ENCODE measurements at places on chromosomes 1 and 21.

DNA sequence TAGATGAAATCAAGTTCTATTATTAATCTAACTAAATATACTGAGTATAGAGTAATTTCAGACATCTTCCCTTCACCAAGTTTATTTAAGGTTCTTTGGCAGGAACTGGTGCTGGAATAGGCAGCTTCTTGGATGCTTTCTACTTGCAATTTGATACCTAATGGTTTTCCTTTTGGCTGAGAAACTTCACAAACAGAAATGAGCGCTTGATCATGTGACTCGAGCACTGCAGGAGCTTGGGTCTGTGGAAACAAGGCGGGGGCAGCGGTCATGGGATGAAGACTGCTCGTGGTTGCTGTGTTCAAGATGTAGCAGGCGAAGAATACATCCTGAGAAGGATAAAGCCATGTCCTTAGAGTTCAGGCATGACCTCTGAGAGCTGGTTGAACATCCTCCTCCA lies 136.8 kb downstream of the PTPRC start:
- DNase-seq = no peak

DNA sequence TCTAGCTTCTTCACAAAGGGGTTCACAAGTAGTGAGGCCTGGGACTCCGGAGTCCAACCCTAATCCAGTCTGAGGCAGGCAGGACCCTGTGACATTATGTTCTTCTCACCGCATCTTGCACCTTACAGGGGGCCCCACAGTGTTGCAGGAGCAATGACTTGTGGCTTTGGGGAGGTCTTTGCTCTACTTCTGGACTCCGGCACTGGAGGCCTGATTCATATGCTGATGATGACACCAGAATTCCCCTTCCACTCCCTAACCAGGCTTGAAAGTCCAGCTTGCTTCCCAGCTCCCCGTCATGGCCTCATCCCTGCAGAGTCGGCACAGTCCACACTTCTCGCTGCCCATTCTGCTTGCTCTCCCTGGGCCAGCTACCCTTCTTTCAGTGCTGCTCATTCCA lies 96.3 kb upstream of the SLC44A3 start:
- no peak for DNase-seq

GRCh38 chr1:17671314-17671705 lies 83.8 kb upstream of the ACTL8 start:
- no peak for DNase-seq

GRCh38 chr21:38787461-38788274 lies 18.1 kb upstream of the ETS2 start:
- no peak for DNase-seq

- DNase-seq = peak; percentile 25
These were observed 36.2 kb downstream of the UBE2G2 start for GRCh38 chr21:44765231-44766013.

DNA sequence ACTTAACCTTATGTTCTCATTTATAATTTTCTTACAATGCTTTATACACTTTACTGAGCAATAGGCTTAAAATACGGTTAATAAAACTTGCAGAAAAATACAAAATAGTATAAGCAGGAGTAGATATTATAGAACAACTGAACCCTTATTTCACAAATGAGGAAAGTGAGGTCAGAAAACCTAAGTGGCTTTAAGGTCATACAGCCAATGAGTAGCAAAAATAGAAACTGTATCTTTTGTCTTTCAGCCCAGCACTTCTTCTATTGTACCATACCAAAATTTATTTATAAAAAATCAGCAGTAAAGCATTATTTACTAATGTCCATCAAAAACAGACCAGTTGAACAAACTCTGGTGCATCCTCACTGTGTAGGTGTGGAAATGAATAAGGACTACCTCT lies 11.6 kb downstream of the FBXO42 start:
- no peak for DNase-seq

- DNase-seq = no peak
These were observed 103.3 kb upstream of the DPH5 start for GRCh38 chr1:101128846-101129245.

GRCh38 chr1:109271458-109271857 lies 11.5 kb downstream of the PSRC1 start:
- no peak for DNase-seq

DNA sequence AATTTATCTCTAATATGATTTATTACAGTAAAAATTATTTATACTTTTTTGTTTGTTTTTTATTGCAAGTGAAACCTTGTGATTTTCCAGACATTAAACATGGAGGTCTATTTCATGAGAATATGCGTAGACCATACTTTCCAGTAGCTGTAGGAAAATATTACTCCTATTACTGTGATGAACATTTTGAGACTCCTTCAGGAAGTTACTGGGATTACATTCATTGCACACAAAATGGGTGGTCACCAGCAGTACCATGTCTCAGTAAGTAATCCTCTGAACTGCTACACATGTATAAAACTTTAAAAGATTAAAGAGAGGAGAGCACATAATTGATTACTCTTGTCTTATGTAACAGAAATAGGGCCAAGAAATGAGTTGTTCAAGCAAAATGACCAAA lies 4.5 kb downstream of the CFHR3 start:
- no peak for DNase-seq
